ENCODE measurements at places on chromosomes 4 and X.

GRCh38 chr4:24680746-24681448, 96.5 kb upstream of the DHX15 start:
- no peak for DNase-seq

- no peak for DNase-seq
Observed at GRCh38 chr4:128825226-128825625, 15.7 kb downstream of the JADE1 start.

- DNase-seq, result peak; percentile 29
Observed at GRCh38 chr4:174714393-174715211, 114.4 kb downstream of the GLRA3 start.

DNA sequence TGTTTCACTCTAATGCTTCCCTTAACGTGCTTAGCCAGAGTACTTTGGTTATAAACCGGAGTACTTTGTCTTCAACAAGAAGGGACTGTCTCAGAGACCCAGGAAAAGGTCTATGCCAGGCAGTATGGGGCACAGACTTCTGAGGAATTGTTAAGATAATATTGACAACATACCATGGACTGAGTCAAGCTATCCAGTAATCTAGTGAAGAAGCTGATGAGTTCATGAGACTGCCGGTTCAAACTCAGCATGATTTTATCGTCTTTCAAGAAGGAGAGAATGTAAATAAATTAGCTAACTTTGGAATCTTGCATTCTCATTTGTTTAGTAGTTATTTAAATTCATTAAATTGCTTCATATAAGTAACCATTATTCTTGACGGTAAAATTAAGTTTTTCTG, 546.1 kb downstream of the PPP4R3C start:
- DNase-seq, result no peak

DNA sequence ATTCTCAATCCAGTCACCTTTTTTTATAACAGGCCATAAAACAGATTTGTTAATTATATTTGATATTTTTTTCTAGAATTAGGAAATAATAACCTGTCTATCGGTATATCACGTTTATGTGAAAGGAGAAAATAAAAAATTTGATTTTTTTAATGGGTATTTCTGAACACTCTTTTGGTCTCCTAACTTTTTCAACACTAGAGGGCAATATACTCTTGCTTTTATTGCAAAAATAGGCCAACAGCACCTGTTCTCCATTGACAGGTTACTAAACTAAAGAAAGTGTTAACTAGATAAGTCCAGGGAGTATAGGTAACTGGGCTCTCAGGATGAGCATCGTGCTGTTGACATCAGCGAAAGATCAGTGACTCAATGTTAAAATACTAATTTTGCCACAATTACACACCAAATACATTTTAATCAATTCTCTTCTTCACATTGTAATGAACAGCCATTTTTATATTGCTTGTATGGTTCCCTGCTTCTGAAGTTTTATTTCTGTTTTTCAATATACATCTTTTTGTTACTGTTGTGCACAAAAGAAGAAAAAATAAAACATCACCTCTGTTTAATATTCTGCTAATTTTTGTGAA, 22.8 kb downstream of the NDST4 start:
- no peak for DNase-seq

DNA sequence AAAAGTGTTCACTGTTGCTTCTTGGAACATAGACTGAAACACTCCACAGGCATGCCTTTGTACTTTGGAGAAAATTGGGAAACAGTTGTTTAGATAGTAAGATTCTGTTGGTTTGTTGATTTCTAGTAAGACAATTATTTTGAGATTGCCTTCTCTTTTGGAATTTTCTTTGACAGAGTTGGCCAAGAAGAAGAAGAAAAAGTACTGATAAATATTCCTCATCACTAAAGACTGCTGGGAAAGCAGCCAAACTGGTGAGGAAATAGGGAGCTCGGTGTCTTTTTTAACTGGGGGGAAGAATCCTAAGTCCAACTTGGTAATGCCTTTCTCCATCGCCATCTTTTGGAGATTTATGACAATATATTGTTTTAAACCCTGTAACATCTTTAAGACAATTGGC, 370.7 kb downstream of the GPAT3 start:
- no peak for DNase-seq

- DNase-seq, result no peak
Observed at GRCh38 chrX:101229170-101229569, 9.6 kb downstream of the DRP2 start.

- DNase-seq, result no peak
Observed at GRCh38 chr4:8321771-8322170, 52.2 kb downstream of the HTRA3 start.

GRCh38 chrX:19007011-19007410, 23.1 kb upstream of the PHKA2 start:
- DNase-seq, result no peak

DNA sequence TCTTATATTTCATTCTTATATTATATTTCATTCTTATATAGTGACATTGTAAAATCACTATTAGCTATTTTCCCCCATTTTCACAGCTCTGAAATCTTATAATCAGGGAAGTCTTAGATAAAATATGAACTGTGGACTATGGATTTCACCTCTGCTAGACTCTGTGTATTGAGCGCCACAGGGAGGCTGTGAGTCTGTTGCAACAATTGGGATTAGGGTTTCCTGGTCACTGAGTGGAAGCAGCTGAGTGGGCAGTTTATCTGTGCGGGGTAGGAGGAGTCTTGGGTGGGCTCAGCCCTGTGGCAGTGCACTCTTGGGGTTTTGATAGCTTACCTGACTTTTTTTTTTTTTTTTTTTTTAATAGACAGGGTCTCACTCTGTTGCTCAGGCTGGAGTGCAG, 249.5 kb downstream of the PTTG2 start:
- DNase-seq, result no peak

DNA sequence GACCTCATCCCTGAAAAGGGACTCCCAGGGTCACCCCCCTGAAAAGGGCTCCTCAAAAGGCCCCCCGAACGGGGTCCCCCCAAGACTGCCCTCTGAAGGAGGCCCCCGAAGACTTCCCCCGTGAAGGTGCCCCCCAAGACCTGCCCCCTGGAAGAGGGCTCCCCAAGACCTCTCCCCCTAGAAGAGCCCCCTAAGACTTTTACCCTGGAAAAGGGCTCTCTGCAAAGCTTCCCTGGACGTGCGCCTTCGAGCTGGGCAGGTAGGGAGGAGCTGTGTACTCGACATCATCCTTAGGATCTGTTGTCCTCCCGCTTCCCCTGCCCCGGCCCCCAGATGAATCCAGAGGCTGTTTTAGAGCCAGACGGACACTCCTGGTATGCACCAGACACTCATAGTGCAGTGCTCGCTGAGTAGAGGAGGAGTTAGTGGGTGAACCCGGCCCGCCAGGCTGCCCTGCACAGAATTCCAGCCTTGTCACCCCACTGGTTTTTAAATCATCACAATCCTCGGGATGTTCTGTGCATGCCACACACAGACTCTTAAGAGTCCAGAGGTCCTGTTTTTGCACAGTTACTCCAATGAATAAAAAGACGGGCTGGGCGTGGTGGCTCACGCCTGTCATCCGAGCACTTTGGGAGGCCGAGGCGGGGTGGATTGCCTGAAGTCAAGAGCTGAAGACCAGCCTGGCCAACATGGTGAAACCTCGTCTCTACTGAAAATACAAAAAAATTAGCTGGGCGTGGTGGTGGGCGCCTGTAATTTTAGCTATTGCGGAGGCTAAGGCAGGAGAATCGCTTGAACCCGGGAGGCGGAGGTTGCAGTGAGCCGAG, 5.7 kb upstream of the SLC25A6 start:
- DNase-seq, result peak; percentile 18

DNA sequence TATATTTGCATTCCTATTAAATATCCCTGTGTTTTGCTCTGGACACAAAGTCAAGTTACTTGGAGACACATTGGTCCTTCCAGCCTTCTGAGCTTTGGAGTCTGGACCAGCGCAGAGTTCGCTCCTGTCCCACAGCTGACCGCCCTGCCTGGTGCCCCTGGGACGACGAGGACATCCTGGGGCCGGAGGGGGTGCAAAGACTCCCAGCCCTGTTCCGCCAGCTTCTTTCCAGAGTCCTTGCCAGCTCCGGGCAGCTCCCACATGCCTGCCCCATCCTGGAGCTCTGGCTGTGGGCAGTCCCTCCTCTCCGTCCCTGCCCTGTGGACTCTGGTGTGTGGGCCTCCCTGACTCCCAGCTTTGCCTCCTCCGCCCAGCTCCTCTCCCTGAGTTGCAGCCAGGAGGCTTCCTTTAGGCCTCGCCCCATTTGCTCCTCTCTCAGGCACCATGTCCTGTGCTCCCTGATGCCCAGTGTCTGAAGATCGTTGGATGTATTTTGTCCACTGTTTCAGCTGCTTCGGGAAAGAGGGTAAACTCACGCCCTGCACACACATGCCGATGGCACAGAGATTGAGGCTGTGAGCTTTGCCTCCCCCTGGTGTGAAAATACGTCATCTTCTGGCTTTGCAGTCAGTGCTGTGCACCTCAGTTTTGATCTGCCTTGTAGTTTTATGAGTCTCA, 4.9 kb upstream of the PCGF3 start:
- no peak for DNase-seq

GRCh38 chr4:127623797-127624083, 9.0 kb upstream of the INTU start:
- DNase-seq, result peak; percentile 22

GRCh38 chr4:88730811-88731210, 33.2 kb upstream of the NAP1L5 start:
- DNase-seq, result no peak

- DNase-seq, result no peak
Observed at GRCh38 chr4:25059791-25060190, 29.0 kb upstream of the LGI2 start.

DNA sequence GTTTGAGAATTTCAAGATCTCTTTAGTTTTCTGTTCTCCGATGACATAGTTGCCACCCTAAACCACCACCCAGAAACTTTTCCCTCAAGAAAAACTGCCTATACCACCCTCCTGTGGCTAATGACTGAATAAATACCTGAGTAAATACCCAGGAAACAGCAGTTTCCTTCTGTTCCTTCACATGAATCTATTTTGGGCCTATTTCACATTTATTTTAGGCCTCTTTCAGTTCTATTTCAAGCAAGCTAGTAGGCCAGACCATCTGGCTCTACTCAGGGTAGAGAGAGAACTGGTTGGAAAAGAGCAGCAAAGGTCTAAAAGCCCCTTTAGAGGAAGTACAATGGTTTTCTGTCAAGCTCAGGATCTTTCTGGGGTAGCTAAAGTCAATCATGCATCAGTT, 23.4 kb downstream of the ARHGEF9 start:
- DNase-seq, result no peak

- no peak for DNase-seq
Observed at GRCh38 chr4:156942991-156943390, 28.6 kb downstream of the PDGFC start.

- DNase-seq, result no peak
Observed at GRCh38 chr4:66769441-66769840, 775.9 kb downstream of the CENPC start.

DNA sequence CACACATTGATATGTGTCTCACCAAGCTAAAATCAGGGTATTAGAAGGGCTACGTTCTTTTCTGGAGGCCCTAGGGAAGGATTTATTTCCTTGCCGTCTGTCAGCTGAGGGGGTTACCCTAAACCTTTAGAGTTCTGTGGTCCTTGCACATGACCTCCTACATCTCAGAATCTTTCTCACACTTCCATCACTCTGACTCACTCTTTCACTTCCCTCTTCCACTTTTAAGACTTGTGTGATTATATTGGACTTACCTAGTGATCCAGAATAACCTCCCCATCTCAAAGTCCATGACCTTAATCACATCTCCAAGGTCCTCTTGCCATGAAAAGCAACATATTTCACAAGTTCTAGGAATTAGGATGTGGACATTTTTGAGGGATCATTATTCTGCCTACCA, 53.6 kb upstream of the FUNDC1 start:
- no peak for DNase-seq

- no peak for DNase-seq
Observed at GRCh38 chr4:10806953-10807645, 122.5 kb upstream of the CLNK start.

DNA sequence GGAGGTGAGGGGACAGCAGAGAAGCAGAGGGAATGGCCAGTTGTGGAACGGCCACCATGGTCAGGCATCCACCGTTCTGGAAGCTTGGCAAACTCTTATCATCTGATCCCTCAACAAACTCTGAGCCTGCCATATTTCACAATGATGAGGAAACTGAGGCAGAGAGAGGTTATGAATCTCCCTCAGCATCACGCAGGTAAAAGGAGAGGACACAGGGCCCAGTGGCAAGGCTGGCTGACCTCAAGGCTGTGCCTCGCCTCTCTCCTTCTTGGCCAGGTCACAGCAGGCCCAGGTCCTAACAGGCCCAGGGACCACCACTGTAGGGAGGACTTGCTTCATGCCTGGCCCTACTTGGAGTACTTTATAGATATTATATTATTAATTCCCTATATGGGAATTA, 242.8 kb downstream of the EVC2 start:
- DNase-seq, result no peak

- DNase-seq, result no peak
Observed at GRCh38 chr4:52856801-52857200, 5.3 kb upstream of the RASL11B start.

DNA sequence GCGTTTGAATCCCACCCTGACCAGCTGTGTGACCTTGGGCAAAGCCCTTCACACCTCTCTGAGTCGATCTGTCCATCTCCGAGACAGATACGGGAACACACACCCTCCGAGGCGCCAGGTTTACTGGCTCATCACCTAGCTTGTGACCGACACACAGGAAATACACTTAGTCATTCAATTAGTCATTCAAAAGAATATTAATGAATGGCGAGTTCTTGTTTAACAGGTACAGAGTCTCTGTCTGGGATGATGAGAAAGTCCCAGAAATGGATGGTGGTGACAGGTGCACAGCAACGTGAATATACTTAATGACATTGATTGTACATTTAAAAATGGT, 80.6 kb downstream of the PPP2R2C start:
- DNase-seq, result no peak

All from activated T-cell treated with anti-CD3 and anti-CD28 coated beads, Interleukin-2, amount 50 U/mL, for 48 hours (primary cell).